LNCaP clone FGC (cell line): ENCODE measurements at places on chromosomes 3 and 15.
A peak's percentile ranks its signal among the peaks of the same experiment; 100 is the strongest.

- DNase-seq: no peak
Measured at GRCh38 chr15:77542491-77543001, 90.2 kb downstream of the LINGO1 start.

DNA sequence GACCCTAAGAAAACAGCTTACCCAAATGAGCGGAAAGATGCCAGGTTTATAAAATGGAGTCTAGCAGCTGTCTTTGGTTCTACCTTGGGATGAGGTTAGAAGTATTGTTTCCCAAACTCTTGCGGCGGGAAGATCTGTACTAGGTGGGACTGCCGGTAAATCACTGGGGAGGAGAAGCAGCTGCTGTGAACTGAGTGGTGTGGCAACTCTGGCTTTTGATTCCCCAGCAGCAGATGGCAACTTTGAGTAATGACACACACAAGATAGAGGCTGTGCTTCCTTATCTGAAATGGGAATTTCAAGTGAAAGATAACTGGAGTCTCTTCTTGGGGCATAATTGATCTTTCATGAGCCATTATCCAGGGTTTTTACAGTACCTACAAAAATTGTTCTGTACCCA is 184.9 kb downstream of the ATG7 start:
- DNase-seq: no peak

DNA sequence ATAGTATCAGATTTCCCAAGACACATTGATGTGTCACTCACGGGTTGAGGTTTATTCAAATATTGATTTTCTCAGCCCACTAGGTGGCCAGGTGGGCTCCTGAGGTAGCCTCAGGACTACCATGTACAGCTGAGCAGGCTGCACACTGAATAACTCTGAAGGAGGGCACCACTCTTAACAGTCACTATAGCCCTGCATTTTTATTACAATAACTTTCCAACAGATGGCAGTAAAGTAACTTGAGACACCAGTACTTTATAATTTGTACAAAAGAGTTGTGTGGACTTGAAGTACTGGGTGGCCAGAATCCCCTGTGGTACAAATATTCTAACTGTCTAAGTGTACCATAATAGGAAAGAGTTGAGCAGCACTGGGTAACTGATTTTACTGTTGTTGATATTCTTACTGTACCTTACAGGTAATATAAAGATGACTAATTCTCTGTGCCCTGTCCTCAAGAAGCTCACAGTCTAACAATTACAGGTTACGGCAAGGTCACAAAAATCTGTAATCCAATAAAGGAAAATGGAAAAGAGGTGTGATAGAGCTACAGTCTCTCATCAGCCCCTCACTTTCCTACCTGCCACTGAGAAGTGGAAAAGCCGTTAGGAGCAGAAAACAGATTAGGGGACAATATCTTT is 76.0 kb downstream of the ETFA start:
- no peak for DNase-seq

- no peak for DNase-seq
Measured at GRCh38 chr3:24363242-24363641, 131.4 kb downstream of the THRB start.

- DNase-seq: peak; percentile 64
Measured at GRCh38 chr3:197186887-197187588, 111.4 kb downstream of the DLG1 start.

DNA sequence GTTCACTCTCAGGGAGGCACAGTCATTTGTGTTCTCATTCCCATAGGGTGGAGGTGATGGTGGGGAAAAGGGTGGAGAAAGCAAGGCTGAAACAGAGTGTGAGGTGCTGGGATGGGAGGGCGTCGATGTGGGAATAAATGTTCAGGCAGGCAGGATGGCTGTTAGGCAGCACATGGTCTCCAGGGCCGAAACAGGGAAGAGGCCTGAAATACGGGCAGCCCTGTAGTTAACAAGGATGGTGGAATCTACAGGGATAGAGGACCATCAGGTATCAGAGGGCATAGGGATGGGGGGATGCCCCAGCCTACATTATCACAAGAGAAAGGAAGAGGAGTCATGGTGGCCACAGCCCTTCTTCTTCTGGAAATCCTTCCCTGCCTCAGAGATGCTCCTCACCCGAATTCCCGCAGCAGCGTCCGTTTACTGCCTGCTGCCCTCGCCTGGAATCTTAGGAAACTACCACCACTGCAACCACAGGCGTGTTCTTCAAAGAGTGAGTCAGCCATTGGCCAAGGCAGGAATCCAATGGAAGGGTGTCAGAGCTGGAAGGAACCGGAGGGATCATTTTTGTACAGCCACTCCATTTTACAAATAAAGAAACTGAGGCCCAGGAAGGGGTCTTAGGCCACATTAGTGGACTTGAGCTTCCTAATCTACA is 49.7 kb upstream of the POMGNT2 start:
- DNase-seq: peak; percentile 54

GRCh38 chr3:167843886-167844285 is 108.4 kb downstream of the SERPINI1 start:
- no peak for DNase-seq

DNA sequence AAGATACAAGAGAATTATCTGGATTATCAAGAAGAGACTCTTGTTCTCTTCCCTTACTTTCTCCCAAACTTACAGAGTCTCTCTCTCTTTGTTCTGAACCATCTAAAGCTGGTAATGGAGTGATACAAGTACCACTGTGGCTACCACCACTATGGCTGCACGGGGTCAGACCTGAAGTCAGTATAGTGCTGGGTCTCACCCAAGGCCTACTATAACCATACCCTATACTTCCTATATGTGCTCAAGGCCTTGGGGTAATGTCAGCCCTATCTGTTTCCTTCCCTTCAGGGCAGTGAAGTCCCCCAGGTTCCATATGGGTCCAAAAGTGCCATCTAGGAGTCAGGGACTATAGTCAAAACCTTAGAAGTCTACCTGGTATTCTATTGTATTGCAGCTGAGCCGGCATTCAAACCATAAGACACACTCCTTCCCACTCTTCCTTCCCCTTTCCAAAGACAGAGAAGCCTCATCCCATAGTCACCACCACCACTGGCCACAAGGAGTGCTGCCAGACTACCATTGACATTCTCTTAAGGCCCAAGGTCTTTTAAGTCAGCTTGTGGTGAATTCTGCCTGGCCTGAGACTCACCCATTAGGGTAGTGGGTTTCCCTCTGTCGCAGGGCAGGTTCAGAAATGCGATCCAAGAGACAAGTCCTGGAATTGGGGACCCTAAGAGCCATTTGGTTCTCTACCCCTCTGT is 615.0 kb upstream of the NECTIN3 start:
- DNase-seq: no peak

GRCh38 chr3:150391161-150391560 is 16.9 kb upstream of the TSC22D2 start:
- no peak for DNase-seq

DNA sequence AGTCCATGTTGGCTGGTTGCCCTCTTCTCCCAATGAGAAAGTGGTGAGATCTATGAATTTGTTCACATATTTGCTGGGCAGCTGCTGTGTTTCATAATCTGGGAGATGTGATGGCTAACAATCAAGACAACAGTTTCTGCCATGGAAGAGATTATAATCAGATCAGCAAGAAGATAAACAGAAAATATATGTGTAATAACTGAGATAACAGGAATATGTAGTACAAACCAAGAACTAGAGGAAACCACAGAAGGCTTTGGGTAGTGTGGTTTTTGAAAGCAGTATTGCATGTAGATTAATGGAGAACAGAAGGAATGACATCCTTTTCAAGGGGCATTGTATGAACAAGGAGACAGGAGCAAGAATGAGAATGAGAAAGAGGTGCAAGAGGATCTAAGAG is 12.2 kb upstream of the CSTA start:
- DNase-seq: no peak

GRCh38 chr15:90891346-90891949 is 7.1 kb downstream of the FES start:
- no peak for DNase-seq

DNA sequence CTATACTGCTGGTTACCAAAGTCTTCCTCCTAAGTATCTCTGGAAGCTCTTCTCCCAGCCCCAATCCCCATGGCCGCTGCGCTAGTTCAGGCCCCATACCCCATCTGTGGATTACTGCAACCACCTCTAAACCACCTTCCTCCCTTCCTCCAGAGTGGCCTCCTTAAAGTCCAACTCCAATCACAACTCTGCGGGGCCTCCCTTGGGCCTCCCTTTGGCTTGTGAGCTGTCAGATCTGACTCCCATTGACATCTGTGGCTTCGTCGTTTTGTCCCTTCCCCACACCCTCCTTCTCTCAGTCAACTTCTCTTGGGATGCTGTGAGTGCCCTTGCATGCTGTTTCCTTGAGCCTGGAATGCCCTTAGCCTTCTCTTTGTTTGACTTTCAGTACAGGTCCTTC is 9.3 kb upstream of the HRH1 start:
- no peak for DNase-seq

- DNase-seq: no peak
Measured at GRCh38 chr3:51500632-51501131, 867 bp upstream of the DCAF1 start.

- no peak for DNase-seq
Measured at GRCh38 chr3:69094467-69095205, 9.9 kb downstream of the ARL6IP5 start.
